Endothelial cell (in vitro differentiated cells): ENCODE measurements at places on chromosomes 13 and 19.

DNA sequence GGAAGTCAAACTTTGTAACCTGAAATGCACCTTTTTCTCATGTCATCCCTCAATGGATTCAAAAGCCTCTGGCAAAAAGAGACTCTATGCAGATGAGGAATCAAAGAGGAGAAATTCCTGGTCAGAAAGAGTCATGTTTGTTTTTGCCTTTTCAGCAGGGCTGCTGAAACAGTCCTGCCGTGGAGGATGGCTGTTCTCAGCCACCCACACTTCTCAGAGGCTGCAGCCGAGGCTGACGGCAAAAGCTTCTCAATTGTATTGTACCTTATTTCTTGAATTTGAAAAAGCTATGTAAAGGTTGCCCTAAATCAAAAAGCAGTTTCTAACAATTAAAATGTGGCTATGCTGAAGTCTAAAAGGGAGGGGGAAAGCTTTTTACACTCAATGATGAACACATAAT, 385.3 kb downstream of the KCTD12 start:
- DNase-seq, result no peak

DNA sequence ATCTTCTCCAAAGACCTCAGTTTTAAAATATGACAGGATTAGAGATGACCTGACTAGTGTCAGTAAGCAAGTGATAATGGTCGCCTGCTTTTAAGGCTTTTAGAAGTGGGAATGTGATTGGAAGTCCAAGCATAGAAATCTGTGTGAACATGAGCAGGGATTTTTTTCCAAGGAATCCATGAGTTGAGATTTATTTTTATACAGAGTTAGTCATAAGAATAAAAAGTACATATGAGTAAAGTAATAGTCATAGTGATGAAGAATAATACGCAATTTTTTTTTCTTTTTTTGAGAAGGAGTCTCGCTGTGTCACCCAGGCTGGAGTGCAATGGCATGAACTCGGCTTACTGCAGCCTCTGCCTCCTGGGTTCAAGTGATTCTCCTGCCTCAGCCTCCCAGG, 1.6 kb downstream of the ZNF546 start:
- no peak for DNase-seq

GRCh38 chr19:40831502-40832430, 18.5 kb downstream of the CYP2A6 start:
- no peak for DNase-seq

DNA sequence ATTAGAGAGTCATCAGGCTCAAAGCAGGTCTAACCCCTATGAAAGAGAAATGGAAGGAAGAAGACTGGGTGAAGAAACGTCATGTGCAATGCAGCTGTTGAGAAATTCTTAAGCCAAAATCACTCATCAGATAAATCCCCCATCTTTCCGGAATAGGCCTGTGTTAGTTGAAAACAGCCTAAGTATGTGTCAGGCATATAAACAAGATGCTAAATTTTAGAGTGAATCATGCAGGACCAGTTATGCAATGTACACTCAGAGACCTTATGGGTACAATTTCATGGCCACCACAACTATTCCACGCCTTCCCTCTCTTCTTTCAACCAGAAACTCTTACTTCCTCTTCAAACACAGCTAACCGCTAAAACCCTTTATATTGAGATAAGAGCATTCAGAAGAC, 717.7 kb upstream of the ATXN8OS start:
- no peak for DNase-seq

DNA sequence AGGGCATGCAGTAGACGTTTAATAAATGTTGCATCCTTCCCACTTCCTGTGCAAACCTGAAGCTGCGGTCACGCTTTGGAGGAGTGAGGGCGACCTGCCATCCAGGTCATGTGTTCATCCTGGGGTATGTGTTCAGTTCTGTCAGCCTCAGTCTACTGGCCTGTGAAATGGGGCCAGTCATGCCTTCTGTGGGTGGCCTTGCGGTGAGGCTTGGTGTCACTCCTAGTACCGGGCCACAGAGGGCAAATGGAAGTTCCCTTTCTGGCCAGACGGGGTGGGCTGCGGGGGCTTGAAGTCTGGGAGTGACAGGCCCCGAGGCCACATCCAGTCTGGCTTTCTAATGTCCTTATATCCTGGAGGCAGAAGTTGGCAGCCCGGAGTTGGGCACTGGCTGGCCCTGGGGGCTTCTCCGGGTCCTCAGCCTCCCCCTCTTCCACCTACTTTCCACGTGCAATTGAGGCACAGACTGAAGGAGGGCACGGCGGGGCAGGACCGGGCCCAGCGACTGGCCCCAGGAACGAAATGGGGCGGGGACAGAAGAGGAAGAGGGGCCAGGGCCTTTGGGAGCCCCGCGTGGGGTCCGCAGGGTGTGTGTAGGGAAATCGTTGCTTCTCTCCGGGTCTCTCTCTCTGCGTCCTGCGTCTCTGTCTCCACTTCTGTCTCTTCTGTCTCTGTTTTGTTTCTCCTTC, 11.1 kb downstream of the PDE4A start:
- DNase-seq, result no peak

GRCh38 chr13:60080850-60081249, 82.9 kb downstream of the DIAPH3 start:
- no peak for DNase-seq
